ENCODE measurements at places on chromosomes 13 and 19. TPM values are rescaled to one million over a fixed set of nuclear protein-coding genes. Genes with fewer than 3 reads are reported as not detected.

The PGPEP1 gene
- total RNA-seq: 61.2 TPM

The STAP2 gene
- 2.3 TPM for total RNA-seq

The PCDH9 gene
- 11.3 TPM for total RNA-seq

The MED4 gene
- total RNA-seq: 25.9 TPM

The PRKD2 gene
- 11.3 TPM for total RNA-seq

The CDX2 gene
- not detected for total RNA-seq
